ENCODE measurements at places on chromosomes 5 and 9.

GRCh38 chr5:143428155-143428554, 24.7 kb upstream of the NR3C1 start:
- no peak for DNase-seq

DNA sequence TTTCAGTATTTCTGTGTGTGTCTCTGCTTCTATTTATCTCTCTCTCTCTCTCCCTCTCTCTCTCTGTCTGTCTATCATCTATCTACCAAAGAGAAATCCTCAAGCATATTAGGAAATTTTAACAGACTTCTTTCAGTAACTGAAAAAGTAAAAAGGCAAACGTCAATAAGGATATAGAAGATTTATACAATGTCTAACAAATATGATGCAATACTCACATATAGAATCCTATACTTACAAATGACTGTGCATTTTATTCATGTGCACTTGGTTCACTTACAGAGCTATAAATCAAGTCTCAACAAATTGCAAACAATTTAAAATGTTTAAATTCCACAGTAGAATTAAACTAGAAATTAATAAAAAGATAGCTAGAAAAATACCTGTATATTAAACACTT, 289.0 kb downstream of the PSAT1 start:
- no peak for DNase-seq

GRCh38 chr5:41279040-41279439, 65.7 kb upstream of the C6 start:
- DNase-seq = no peak

- DNase-seq = no peak
These were observed 1.2 kb upstream of the NIPAL4 start for GRCh38 chr5:157458835-157459234.

GRCh38 chr5:179023528-179024189, at the start of gene ZNF879:
ZNF879 (plus strand) TSS chr5:179023804; CDS start chr5:179025005, 1,201 bp downstream.
- peak; percentile 90 for DNase-seq

DNA sequence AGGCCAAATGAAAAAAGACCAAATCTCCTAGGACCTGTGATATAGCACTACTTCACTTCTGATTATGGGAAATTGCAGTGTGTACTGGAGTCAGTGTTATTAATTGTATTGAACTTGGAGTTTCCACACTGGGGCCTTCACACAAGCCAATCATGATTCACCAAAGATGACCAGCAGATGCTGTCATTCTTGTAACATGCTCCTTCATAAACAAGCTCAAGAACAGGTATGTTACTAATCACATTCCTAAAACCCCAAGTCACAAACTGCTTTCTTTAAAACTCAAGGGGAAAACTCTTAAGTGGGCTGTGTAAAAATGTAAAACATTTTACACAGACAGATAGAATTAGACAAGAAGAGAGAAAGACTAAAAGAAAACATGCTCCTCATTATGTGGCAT, 5.6 kb downstream of the KLHL3 start:
- DNase-seq = no peak

GRCh38 chr9:70169222-70169621, 89.6 kb upstream of the SMC5 start:
- DNase-seq = no peak

GRCh38 chr9:96519787-96520186, 69.8 kb downstream of the HABP4 start:
- DNase-seq = no peak

- no peak for DNase-seq
These were observed 67.4 kb upstream of the DMRTA1 start for GRCh38 chr9:22379272-22379671.

- DNase-seq = no peak
These were observed 173.8 kb downstream of the PCSK1 start for GRCh38 chr5:96259151-96259772.

DNA sequence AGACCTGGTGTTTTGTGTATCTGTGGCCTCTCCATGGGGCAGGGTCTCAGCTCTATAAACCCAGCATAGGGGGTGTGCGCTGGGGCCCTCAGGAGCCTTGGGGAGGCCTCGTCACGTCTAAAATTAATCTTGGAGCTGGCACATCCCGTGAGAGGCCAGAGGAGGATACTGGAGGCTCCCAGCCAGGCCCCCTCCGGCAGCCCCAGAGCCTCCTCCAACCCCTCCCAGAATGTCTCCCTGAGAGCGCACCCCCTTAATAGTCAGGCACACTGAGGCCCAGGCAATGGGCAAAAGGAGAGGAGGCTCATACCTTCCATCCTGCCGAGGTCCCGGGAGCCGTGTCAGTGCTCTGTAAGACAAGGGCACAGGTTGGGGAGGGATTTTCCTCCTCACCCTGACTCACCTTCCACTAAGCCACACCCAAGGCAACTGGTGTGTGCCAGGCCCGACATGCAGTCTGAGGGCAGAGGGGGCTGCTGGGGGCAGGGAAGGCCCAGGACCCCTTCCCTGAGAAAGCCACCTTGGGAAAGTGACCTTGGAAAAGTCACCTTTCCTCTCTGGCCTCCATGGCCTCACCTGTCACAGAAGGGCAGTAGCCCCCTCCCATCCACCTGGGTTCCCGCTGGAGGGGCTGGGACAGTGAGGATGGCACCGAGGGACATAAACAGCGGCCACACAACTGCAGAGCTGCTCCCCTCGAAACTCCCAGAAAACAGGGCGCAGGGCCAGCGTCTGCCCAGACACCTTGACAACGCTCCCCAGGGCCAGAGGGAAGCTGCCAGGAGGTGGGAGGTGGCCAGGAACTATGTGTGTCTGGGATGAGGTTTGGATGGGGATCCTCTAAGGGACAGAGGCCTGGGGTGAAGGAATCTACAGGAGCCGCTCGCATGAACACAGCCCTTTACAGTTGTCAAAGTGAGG, 2.9 kb downstream of the AK1 start:
- no peak for DNase-seq
